ENCODE measurements at places on chromosomes 12 and 14.

DNA sequence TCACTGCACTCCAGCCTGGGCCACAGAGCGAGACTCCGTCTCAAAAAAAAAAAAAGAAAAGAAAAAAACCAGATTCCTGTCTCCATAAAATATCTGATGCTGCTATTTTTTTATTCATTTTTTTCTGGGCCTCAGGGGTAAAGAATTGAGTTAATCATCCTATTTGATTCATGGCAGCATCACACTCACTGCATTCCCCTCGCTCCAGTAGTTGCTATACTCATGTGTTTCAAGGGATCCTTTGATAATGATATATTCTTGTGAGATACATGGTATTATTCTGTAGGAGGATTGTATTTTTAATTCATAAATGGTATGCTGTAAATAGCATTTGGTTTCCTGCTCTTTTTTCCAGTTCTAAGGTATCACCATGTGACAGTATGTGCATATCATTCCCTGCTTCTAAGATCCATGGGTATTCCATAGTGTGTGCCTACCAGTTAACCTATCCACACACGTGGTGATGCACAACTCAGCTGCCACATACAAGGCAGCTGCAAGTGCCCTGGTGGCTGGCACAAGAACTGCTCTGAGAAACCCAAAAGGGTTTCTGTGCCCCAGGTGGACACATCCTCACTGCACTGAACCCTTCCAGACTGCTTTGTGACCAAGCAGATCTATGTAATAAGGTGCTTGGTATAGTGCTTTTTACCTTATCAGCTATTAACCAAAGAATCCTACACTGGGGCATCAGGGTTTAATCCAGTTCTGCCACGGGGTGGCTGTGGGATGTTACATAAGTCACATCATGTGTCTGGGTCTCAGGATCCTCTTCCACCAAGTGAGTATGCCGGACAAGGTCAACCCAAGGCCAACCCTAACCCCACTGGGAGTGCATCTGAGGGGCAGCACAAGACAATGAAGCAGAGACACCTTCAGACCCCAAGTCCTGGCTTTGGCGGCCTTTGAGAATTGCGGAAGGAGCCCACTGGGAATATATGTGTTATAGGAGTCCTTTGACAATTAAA, 74.6 kb downstream of the ZFP36L1 start:
- no peak for DNase-seq

DNA sequence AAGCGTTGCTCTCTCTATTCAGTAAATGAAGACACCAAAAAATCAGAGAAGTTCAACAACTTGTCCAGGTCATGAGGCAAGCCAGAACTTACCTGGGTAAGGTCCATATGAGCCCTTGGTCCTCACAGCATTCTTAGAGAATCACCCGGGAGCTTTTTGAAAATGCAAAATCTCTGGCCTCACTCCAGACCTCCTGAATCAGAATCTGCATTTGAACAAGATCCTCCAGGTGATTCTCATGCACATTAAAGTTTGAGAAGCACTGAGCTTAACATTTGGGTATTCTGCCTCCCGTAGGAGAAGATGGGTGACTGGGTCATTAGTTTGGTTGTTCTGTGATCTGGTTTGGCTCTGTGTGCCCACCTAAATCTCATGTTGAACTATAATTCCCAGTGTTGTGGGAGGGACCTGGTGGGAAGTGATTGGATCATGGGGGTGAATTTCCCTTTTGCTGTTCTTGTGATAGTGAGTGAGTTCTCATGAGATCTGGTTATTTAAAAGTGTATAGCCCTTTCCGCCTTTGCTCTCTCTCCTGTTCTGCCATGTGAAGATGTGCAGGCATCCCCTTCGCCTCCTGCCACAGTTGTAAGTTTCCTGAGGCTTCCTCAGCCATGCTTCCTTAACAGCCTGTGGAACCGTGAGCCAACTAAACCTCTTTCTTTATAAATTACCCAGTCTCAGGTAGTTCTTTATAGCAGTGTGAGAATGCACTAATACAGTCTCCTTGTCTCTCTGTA, 221.2 kb downstream of the RAD51B start:
- DNase-seq, result no peak

DNA sequence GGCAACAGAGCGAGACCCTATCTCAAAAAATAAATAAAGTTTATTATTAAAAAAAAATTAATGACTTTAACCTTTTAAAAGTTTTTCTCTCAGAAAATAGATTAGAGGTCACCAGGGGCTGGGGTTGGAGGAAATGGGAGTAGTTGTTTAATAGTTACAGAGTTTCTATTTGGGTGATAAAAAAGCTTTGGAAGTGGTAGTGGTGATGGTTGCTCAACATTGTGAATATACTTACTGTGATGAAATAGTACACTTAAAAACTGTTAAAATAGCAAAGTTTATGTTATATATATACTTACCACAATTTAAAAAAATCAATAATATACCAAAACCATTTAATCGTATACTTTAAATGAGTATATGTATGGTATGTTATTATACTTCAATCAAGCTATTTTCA, 59.6 kb downstream of the ARL6IP4 start:
- no peak for DNase-seq

GRCh38 chr14:105858676-105859025, 332.3 kb downstream of the TMEM121 start:
- DNase-seq, result no peak

- no peak for DNase-seq
Observed at GRCh38 chr12:40903040-40903439, 210.8 kb downstream of the CNTN1 start.

All from heart right ventricle (tissue), 16 donors.